ENCODE measurements at places on chromosomes 7 and 10.
A peak's percentile ranks its signal among the peaks of the same experiment; 100 is the strongest.

GRCh38 chr7:44977959-44978335 lies 868 bp downstream of the MYO1G start:
- DNase-seq = no peak

DNA sequence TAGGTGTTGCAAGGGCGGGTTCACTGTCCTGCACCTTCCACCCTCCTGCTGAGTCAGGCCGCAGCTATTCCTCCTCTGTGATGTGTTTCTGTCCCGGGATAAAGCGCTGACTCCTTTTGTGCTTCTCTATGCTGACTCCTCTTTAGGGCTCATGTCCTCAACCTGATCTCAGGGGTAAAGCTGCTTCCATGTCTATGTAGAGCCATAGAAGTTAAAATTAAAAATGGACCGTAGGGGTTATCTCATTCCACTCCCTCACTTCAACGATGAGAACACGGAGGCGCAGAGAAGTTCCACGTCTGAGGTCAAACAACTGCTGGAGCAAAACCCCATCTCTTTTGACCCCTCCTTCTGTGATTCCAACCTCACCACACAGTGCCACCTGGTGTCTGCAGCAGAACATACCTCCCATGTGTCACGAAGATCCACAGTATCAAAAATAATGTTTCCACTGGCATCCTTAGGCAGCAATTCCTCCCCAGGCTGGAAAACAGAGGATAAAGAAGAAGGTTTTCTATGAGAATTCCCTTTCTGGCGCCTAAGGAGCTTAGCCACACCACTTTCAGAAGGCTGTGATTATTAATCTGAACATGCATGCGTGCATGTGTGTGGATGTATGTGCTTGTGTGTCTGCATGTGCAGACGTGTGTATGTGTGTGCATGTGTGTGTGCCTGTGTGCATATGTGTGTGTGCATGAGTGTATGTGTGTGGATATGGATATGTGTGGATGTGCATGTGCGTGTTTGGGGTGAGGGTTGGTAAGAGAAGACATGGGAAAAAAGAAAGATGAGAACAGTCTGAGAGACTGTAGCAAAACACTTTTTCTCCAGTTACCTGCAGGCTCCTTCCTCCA lies 81.2 kb upstream of the UCN3 start:
- peak; percentile 74 for DNase-seq

DNA sequence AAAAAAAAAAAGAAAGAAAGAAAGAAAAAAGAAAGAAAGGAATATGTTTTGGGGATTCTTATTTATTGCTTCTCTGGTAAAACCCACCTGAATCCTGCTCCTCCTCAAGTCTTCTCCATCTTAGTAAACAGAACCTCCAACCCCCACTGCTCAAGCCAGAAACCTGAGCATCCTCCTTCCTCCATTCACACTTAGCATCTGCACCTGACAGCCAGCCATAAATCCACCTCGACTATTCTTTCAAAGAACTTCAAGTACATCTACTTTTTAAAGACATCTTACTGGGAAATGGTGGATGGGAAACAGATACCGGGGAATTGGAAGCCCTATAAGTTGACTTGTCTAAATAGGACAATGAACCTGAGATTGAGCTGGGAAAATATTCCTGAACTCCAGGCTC lies 519.9 kb upstream of the DPP6 start:
- no peak for DNase-seq

GRCh38 chr7:58086871-58087535 lies 637.0 kb downstream of the ZNF716 start:
- DNase-seq = no peak

GRCh38 chr7:156590212-156590611 lies 50.4 kb upstream of the RNF32 start:
- no peak for DNase-seq

- DNase-seq = no peak
These were observed 109.0 kb upstream of the ELMO1 start for GRCh38 chr7:37557571-37558209.

DNA sequence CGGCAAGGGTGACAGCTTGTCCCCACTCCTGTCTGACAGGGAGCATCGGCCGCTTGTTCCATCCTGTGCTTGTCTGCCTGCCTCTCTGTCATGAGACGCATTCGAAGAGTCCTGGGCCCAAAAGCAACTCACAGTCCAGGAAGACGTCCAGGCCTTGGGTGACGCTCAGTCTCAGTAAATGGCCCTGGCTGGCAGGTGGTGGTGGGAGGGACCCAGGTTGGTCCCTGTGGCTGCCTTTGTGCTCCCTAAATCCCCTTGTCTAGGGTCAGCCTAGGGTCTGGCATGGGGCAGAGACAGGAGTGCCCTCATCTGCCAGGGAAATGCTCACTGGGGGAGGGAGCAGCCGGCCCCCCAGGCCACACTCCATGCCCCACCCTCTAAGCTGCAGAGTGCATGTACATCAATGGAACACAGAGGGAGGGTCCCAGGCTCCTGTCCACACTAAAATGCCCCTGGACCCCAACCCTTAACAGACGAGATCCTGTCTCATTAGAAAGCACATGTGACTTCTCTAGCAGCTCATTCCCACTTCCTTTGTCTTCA lies 295.2 kb upstream of the ZNF32 start:
- DNase-seq = no peak

GRCh38 chr10:113035732-113036312 lies 85.8 kb downstream of the TCF7L2 start:
- no peak for DNase-seq

- no peak for DNase-seq
These were observed 54.8 kb downstream of the MPP7 start for GRCh38 chr10:28248092-28248491.

GRCh38 chr7:87036985-87037384 lies 22.5 kb downstream of the ELAPOR2 start:
- no peak for DNase-seq

- no peak for DNase-seq
These were observed 5.0 kb downstream of the GAD2 start for GRCh38 chr10:26221541-26221940.

- no peak for DNase-seq
These were observed 39.9 kb upstream of the AGK start for GRCh38 chr7:141511316-141511675.

DNA sequence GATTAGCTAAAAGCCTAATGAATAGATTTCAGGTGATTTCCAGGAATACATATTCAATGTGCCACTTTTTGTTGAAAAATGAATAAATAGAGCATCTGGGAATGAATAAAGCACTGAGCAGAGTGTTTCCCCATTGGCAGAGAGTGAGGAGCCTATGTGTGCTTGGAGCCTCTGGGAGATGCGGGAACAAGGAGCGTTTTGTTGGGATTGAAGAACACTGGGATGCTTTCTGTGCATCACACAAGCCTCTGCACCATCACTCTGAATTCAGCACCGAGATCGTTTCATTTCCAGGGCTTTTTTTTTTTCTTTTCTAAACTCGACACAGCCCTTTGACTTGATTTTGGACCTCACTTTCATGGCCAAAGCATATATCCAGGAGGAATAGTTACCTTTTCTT lies 111.4 kb downstream of the BAMBI start:
- DNase-seq = no peak

DNA sequence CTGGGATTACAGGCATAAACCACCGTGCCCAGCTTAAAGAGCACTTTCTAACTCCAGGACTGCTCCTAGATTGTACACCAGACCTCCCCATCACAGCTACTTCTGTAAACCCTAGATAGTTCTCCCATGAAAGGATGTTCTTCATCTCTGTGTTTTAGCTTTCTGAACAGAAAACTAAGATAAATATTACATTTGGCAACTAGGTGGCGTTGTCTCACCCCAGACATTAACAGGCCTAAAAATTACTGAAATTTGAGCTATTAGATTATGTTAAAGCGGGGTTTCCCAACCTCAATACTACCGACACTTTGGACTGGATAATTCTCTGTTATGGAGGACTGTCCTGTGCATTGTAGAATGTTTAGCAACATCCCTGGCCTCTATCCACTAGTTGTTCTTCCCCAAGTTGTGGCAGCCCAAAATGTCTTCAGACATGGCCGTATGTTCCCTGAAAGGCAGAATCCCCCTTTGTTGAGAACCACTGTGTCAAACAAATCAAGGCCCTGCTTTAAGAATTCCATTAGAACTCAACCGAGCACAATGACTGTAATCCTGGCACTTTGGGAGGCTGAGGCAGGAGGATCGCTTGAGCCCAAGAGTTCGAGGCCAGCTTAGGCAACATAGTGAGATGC lies 19.1 kb downstream of the ATOH7 start:
- peak; percentile 30 for DNase-seq
